ENCODE measurements at places on chromosomes 3 and 15.

DNA sequence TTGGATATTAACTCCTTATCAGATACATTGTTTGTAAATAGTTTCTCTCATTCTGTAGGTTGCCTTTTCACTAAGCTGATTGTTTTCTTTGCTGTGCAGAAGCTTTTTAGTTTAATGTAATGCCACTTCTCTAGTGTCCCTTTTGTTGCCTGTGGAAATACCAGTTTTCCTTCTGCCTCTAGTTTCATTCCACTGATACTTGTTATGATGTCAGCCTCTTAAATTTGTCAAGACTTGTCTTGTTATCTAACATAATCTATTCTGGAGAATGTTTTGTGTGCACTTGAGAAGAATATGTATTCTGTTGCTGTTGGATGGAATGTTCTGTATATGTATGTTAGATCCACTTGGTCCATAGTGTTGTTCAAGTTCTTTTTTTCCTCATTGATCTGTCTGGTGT, 18.0 kb upstream of the CEP152 start:
- no peak for DNase-seq

DNA sequence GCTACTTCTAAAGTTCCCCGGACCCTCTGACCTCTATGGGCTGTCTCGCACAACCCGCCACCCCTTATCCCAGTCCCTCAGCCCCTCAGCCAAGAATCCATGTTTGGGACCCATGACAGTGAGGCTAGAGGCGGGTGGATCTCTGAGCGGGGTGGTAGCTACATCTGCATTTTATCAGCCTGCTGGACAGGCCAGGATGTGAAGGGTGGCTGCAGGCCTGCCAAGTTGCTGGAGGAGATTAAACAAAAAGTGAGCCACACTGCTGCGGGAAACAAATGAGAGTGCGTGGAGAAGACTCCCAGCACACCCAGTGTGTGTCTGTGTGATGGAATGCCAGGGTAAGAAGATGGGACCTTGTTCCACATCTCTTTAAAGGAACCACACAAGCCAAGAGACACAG, 51.1 kb upstream of the SPATA12 start:
- DNase-seq, result no peak

GRCh38 chr3:129605922-129606635, 397 bp downstream of the PLXND1 start:
- DNase-seq, result no peak

GRCh38 chr3:16122661-16123060, 51.8 kb upstream of the GALNT15 start:
- DNase-seq, result no peak

DNA sequence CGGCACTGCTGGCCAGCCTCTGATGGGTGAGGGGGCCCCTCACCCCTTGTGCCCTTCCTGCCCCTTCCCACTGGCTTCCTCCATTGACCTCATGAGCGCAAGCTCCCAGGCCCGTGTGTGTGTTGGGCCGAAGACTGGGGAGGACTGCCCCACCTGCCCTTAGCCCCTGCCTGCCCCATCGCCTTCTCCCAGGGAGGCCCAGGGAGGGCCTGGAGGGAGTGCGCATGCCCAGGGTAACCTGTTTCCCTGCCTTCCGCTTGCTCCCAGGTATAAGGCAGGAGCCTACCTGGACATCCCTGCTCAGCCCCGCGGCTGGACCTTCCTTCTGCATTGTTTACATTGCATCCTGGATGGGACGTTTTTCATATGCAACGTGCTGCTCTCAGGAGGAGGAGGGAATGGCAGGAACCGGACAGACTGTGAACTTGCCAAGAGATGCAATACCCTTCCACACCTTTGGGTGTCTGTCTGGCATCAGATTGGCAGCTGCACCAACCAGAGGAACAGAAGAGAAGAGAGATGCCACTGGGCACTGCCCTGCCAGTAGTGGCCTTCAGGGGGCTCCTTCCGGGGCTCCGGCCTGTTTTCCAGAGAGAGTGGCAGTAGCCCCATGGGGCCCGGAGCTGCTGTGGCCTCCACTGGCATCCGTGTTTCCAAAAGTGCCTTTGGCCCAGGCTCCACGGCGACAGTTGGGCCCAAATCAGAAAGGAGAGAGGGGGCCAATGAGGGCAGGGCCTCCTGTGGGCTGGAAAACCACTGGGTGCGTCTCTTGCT, 8.8 kb downstream of the DLL4 start:
- DNase-seq, result no peak

DNA sequence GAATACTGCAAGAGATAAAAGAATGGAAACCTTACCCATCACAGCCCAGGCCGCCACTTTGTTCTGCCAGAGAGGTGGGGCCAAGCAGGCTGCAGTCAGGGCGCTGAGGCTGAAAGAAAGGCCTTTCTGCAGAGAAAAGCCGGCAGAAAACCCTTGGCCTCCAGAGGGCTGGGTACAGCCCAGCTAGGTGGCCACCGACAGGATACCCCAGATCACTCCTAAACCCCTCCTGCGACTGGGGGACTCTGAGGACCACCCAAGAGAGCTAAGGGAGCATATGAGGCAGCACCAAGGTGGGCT, 69.3 kb downstream of the SMAD6 start:
- DNase-seq, result no peak

GRCh38 chr15:27222479-27222878, 251.5 kb downstream of the GABRG3 start:
- no peak for DNase-seq

DNA sequence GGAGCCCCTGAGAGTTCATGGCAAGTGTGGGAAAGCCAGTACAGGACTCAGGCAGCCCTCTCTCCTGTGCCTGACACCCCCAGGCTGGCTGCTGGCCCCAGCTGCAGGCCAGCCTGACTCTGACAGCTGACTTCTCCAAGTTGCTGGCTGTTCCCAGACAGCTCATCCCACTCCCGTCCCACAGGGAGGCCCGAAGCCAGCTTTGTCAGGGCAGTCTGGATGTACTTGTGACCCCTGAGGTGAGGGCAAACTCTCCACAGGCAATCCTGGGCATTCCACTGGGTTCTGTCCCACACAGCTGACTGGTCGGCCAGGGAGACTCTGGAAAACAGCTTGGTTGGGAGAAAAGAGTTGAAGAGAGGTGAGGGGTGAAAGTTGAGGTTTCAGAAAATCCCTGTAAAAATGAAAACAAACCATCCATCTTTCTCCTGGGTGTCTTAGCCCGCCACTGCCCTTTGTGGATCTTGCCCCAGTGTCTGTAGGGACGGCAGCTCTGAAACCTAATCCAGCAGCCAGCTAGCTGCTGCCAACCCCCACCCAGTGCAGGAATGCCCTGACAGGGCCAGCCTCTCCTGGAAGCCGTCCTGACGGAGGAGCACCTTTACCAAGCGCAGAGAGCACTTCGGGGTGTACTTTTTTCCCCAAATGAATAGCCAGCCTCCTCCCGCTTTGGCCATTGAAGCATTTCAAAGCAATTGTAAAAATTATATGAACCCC, 87.9 kb downstream of the DNAJB8 start:
- no peak for DNase-seq

GRCh38 chr3:157058392-157059071, 101.4 kb downstream of the CCNL1 start:
- DNase-seq, result no peak

DNA sequence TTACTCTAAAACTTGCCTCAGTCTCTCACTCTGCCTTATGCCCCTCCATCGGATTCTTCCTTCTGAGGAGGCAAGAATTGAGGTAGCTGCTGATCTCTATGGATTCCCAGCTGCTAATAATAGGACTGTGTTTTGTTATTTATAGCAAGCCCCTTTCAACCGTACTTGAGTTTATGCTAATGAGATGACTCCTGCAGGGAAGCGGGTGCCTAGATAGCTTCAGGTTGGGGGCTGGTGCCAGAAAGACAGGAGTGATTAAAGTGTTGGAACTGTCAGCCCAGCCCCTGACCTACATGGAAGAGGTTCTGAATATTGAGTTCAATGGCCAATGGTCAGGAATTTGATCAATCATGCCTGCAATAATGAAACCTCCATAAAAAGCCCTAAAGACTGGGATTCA, 21.8 kb upstream of the LIMD1 start:
- no peak for DNase-seq

DNA sequence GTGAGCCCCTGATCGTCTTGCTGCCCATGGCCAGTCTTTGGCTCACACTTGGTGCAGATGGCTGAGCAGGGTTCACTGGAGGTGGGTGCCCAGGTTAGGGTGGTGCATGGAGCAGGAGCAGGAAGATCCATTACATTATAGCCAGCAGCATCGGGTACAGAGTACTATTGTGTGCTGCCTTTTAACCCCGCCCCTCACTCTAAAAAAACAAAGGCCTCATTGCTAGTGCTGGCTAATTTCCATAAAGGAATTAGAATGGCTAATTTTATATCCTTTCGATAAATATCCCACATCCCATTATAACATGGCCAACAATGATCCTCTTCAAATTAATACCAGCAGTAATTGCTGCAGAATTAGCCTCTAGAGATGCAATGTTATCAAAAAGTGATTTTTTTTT, 45.8 kb upstream of the PPP4R2 start:
- DNase-seq, result no peak

GRCh38 chr3:128727996-128728395, 2.0 kb downstream of the RAB7A start:
- DNase-seq, result no peak

DNA sequence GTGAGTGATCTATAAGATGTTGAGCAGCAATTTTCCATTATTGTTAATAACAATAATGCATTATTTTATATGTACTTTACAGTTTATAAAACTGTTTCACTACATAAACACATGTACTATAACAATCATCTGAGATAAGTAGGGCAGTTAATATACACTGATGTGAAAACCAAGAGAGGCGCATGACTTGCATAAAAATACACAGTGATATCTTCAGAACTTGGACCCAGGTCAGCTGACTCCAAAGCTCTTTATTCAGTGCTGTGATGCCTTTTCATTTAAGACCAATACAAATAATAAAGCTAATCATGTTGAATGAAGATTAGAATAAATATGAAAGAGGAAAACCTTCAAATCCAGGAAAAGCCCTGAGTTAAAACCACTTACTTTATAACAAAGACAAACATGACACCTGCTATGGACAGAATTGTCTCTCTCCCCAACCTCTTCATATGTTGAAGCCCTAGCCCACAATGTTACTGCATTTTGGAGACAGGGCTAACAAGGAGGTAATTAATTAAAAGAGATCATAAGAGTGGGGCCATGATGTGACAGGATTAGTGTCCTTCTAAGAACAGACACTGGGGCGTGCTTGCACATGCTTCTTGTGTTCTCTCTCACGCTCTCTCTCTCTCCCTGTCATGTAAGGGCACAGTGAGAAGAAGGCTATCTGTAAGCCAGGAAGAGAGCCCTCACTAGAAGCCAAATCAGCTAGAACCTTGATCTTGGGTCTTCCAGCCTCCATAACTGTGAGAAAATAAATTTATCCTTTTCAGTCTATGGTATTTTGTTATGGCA, 55.8 kb upstream of the TSPAN3 start:
- no peak for DNase-seq

- DNase-seq, result no peak
These were observed 161.3 kb upstream of the SLC2A2 start for GRCh38 chr3:171187706-171188290.

All from NCI-H187 treated with DMSO at 0.1 percent for 48 hours (cell line).